ENCODE measurements at places on chromosomes 7 and 10.

- DNase-seq, result no peak
Observed at GRCh38 chr7:51918581-51918980, 602.0 kb upstream of the COBL start.

GRCh38 chr10:89144836-89145235 is 62.3 kb downstream of the CH25H start:
- DNase-seq, result no peak

DNA sequence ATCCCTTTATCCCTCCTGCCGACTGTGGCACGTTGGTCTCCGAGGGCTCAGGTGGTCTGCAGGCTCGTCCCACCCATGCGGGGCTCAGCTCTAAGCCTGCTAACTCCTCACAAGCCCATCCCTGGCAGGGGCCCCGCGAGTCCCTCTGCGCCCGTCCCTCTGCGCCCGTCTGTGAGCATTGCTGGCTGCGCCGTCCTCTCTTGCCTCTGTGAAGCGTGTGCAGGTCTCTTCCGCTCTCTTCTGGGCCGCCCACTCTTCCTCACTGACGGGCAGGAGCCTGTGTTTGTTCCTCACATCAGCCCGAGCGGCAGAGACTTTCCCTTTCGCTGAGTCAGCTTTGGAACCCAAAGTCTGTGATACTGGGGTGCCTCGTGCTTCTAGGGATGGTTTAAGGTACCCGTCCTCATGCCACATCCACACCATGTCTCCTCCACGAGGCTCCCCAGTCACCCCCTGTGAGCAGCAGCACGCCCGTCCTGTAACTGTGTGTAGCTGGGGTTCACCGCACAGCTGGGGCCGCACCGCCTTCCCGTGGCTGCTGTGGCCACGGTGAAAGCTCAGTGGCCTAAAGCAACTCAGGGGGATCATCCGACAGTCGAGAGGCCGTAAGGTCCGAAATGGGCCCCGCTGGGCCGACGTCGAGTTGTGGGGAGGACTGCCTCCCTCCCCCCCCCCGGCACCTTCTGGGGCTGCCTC is 35.5 kb downstream of the ADGRA1 start:
- DNase-seq, result no peak

DNA sequence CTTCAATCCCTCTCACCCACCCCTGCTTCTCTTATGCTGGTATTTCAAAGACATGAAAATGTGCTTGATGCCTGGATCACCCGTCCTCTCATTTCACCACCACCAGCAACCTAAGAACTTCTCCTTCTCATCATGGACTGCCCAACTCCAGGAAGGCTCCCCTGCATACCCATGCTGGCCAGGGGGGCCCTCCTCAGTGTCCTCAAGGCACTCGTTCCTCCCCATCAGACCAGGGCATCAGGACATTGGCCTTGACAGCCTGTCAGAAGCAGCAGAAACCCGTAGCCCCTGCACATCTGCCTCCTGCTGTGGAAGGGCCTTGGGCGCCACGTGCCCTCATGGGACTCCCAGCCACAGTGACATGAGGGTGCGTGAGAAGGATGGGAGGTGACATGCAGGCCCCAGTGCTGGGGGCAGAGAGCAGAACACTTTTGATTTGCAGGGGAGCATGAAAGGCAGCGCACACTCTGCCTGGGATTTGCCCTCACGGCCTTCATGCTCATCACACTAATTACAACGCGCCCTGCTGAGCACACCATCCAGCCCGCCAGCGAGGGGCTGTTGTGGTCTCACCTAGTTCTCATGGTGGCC is 1.9 kb upstream of the HSPA12A start:
- DNase-seq, result no peak

GRCh38 chr10:123766012-123766411 is 99.9 kb downstream of the GPR26 start:
- no peak for DNase-seq

- no peak for DNase-seq
Observed at GRCh38 chr7:80392229-80393169, 119.4 kb downstream of the GNAT3 start.

DNA sequence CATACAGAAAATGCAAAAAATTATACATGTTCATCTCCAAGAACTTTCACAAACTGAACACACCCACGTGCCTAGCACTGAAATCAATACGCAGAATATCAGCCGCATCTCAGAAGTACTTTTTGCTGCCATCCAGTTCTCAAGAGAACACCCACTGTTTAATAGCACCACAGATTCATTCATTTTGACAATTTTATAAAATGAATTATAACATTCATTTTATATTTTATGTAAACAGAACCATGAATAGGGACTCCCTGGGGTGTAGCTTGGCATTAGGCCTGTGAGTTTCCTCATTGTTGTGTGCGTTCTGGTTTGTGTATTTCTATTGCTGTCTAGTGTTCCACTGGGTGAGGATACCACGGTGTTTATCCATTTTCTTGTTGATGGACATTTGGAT is 77.3 kb upstream of the PIP4K2A start:
- peak; percentile 80 for DNase-seq

- DNase-seq, result no peak
Observed at GRCh38 chr7:13593854-13594253, 395.6 kb downstream of the ETV1 start.
